GM23338 (cell line): ENCODE measurements at places on chromosomes 6 and 20. TPM values are rescaled to one million over a fixed set of nuclear protein-coding genes. Genes with fewer than 3 reads are reported as not detected.

Gene TAF4
- 33.9 and 60.0 TPM in 2 replicates for total RNA-seq

DNA sequence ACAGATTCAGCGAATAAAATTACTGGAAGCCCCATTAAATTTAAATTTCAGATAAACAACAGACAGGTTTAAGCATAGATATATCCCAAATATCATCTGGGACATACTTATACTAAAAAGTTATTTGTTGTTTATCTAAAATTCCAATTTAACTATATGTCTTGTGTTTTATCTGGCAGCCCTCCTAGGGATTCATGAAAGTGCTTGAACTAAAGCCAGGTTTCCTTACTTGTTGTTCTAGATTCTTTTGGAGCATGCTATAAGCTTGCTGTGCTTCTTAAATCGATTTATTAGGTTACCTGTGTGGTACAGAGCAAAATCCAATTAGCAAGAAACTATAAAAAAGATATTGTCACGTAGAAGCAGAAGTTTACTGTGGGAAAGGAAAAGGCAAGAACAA, 202.5 kb upstream of the GMDS start:
- H3K27ac ChIP-seq = no peak overlapping the region
- no peak overlapping the region for H3K4me3 ChIP-seq
- peaks cover 5% of the 10 kb centered on the region; the same call in 1 of the 2 replicates for H3K27me3 ChIP-seq
- H3K36me3 ChIP-seq = no peaks in the 10 kb centered on the region
- no peaks in the 10 kb centered on the region for H3K4me1 ChIP-seq

Gene NT5E
- total RNA-seq = 0.50 and 1.5 TPM in 2 replicates

DNA sequence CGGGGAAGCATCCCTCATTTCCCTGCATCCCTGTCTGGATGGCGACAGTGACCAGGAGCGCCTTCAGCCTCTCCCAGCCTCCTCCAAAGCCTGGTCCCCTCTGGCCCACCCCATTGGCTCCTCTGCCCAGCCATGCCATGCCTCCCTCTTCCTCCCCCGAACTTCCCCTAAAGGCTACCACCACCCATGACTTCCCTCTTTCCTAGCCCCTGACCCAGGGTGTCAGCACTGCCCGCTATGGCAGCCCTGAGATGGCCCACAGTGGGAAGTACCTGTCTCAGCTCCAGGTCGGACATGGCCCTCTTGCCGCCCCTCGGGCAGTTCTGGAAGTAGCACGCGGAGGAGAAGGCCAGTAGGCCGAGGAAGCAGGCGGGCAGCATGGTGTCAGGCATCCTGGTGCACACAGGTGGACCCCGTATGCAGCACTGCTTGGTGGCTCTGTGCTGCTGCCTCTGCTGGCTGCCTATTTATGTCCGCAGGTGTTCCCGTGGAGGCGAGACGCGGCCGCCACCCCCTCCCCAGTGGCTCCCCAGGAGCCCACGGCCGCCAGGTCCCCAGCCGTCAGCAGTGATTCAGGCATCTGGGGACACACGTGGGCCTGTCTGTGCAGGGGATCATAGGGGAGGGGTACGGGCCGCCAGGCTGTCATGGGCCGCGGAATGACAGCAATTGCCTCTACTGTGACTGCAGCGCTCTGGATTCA, at the start of gene AVP:
Gene AVP (minus strand): TSS at position 442 of the 703 bp plus-strand sequence. CDS start 50 bp downstream, at position 392.
- peaks cover 4% of the 10 kb centered on the region; the same call in 1 of the 2 replicates for H3K4me1 ChIP-seq
- H3K36me3 ChIP-seq = no peaks in the 10 kb centered on the region
- peak within 1 kb of the TSS; percentile 61 for H3K4me3 ChIP-seq
- H3K27ac ChIP-seq = no peak within 1 kb of the TSS

- H3K4me3 ChIP-seq = no peak overlapping the region
- H3K27ac ChIP-seq = no peak overlapping the region
- no peaks in the 10 kb centered on the region for H3K36me3 ChIP-seq
- no peaks in the 10 kb centered on the region for H3K27me3 ChIP-seq
- DNase-seq = no peak
- no peaks in the 10 kb centered on the region for H3K4me1 ChIP-seq
Observed at GRCh38 chr20:23231561-23232218, 118.9 kb upstream of the NXT1 start.

GRCh38 chr6:161369339-161369738, 95.5 kb upstream of the AGPAT4 start:
- peak; percentile 24 for DNase-seq
- H3K27me3 ChIP-seq = no peaks in the 10 kb centered on the region

GRCh38 chr20:1700990-1701389, 43.4 kb upstream of the SIRPG start:
- no peak overlapping the region for H3K27ac ChIP-seq
- peaks cover 17% of the 10 kb centered on the region; the same call in 1 of the 2 replicates for H3K27me3 ChIP-seq
- H3K36me3 ChIP-seq = no peaks in the 10 kb centered on the region
- DNase-seq = no peak

DNA sequence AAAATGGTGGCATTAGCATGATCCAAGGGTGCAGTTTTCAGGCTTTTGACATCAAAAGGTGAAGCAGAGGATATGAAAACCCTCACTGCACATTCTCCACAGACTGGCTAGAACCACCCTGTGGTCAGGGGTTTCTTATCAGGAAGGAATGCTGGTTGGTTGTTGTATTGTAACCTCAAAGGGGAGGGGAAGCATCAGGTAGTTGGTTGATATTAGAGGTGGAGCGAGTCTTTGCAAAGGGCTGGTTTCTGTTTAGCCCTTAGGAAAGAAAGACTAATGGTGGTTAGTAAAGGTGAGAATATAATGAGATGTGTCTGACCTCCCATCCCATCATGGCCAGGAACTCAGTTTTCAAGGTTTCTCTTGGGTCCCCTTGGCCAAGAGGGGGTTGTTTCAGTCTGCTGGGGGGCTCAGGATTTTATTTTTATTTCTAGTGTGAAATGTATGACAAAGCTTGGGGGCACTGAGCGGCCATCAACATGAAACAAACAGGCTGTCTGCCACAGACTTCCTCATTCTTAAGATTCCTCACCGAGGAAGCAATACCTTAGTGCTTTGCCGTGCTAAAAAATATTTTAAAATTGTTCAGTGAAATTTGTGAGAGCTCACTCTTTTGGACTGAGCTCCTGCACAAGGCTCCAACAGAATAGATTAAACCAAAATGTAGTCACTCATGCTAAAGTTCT, 47.5 kb upstream of the PROKR2 start:
- peak overlapping the region; percentile 80 for H3K27ac ChIP-seq
- H3K4me1 ChIP-seq = 0 out of 2 replicates have a peak, but pooled peaks cover 5% of the 10 kb centered on the region
- no peaks in the 10 kb centered on the region for H3K36me3 ChIP-seq
- H3K4me3 ChIP-seq = no peak overlapping the region
- peak; percentile 38 for DNase-seq

- peaks cover 19% of the 10 kb centered on the region for H3K4me1 ChIP-seq
- peak overlapping the region; percentile 90 for H3K4me3 ChIP-seq
- no peak for DNase-seq
- H3K27ac ChIP-seq = no peak overlapping the region
- peaks cover 45% of the 10 kb centered on the region for H3K36me3 ChIP-seq
Observed at GRCh38 chr6:43516367-43516696, 394 bp downstream of the YIPF3 start.

- peak overlapping the region; percentile 78; the same call in 1 of the 2 replicates for H3K27ac ChIP-seq
- H3K27me3 ChIP-seq = no peaks in the 10 kb centered on the region
- H3K4me3 ChIP-seq = peak overlapping the region; percentile 93
- peaks cover 18% of the 10 kb centered on the region for H3K4me1 ChIP-seq
- DNase-seq = peak; percentile 80
Observed at GRCh38 chr20:52191916-52192718, 538 bp upstream of the ZFP64 start.

DNA sequence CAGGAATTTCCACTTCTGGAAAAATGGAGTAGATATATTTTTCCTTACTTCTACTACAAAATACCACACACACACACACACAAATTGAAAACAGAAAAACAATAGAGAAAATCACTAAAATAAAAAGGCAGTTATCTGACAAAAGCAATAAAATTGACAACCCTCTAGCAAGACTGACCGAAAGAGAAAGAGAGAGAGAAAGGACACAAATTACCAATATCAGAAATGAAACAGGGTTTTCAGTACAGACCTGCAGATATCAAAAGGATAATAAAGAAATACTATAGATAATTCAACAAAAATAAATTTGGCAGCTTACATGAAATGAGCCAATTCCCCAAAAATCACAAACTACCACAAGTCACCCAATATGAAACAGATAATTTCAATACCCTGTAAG, 104.7 kb downstream of the OPRM1 start:
- no peak overlapping the region for H3K4me3 ChIP-seq
- H3K27ac ChIP-seq = no peak overlapping the region
- H3K27me3 ChIP-seq = no peaks in the 10 kb centered on the region
- no peaks in the 10 kb centered on the region for H3K4me1 ChIP-seq
- H3K36me3 ChIP-seq = no peaks in the 10 kb centered on the region
